Fibroblast of mammary gland (primary cell): ENCODE measurements at places on chromosomes 1 and 21.

GRCh38 chr21:15063081-15063813 is 1.6 kb downstream of the NRIP1 start:
- no peak for DNase-seq

GRCh38 chr1:240424740-240425464 is 187.1 kb downstream of the GREM2 start:
- no peak for DNase-seq

DNA sequence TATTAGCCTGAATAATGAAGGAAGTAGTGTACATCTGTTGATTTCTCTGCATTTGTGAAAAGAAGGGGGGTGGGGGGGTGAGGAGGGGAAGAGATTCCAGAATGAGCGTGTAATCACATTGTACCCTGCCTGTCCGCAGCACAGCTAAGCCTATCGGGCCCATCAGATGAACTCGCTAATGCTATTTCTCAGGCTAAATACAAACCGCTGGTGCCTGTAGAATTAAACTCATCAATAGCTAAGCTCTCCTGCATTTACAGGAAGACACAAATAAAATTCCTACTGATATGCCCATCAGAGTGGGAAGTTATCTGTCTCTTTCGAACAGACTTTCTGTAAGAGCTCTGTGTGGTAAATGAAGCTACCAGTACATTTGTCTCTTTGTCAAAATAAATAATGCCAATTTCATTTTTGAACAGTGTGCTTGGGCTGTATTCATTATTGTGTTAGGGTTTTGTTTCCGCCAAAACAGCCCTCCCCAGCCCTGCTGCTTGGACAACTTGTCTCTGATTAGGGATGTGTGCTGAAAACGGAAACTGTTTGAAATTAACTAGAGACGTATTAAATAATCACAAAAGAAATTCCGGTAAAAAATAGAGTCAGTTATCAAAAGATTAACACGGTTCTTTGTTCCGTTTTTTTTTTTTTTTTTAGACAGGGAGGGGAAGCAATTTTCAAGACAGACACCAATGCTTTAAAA is 305.4 kb downstream of the TTLL7 start:
- no peak for DNase-seq

- DNase-seq = peak; percentile 40
Measured at GRCh38 chr1:72547412-72547811, 265.1 kb upstream of the NEGR1 start.

GRCh38 chr1:30051777-30052176 is 671.6 kb downstream of the MATN1 start:
- no peak for DNase-seq

- DNase-seq = no peak
Measured at GRCh38 chr1:84540759-84541158, 33.5 kb downstream of the CTBS start.

DNA sequence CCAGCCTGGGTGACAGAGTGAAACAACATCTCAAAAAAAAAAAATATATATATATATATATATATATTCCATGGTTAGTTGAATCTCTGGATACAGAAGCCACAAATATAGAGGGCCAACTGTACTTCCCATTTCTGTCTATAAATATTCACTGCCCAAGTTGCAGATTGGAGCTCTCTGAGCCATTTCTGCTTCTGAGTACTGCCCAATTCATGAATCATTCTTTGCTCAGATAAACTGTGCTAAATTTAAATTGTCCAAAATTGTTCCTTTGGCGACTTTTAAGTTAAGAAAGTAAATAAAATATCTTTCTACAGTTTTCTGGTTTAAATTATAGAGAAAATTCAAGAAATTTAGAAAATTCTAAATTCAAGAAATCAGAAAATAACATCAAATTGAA is 23.2 kb upstream of the C1orf146 start:
- no peak for DNase-seq
